ENCODE measurements at places on chromosomes 4 and X.

- DNase-seq = no peak
These were observed 31.1 kb downstream of the NHSL2 start for GRCh38 chrX:71941776-71942175.

DNA sequence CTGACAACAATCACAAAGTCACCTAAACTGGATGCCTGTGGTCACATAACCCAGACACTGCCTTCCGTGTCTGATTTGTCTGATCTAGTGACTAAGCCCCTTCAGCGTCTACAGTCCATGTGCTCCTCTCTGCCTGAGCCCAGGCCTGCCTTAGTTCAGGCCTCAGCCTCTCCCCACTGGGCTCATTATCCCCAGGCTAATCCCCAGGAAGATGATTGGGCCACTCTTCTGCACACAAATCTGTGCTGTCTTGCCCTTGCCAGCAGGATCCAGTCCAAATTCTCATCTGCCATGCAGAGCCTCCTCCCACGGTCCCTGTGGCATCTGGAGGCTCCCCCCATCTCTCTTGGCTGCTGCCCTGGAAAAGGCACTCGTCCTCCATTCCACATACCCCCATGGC, 96.5 kb downstream of the SLC2A9 start:
- DNase-seq = peak; percentile 64

- peak; percentile 42 for DNase-seq
These were observed 84.0 kb upstream of the TBC1D9 start for GRCh38 chr4:140839888-140840790.

DNA sequence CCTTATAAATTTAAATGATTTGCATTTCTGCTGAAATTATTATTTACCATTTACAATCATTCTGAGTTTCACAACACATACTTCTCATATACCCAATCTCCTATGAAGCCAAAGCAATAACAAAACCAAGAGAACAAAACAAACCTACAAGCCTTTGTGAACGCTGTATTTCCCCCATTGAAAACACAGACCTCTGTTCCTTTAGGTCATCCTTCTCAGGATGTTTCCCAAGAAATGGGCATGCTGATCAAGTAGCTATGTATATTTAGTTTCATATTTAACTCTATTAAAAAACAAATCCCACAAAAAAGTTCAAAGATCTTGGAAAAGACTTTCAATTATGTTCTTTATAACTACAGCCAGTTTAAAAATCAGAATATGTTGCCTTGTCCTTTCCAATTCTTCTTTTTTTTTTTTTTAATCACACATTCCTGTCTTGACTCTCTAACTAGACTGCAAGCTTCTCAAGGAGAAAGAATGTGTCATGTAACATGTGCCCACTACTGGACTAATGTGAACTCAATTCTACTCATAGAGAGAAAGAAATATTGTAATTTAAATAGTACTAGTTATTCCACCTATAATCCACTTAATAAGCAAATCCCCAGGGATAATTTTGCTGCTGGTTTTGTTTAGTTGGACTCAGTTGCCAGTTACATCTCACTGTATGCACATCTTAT, 84.3 kb upstream of the PRSS48 start:
- DNase-seq = no peak

- DNase-seq = no peak
These were observed 29.5 kb upstream of the XIAP start for GRCh38 chrX:123830309-123830708.

DNA sequence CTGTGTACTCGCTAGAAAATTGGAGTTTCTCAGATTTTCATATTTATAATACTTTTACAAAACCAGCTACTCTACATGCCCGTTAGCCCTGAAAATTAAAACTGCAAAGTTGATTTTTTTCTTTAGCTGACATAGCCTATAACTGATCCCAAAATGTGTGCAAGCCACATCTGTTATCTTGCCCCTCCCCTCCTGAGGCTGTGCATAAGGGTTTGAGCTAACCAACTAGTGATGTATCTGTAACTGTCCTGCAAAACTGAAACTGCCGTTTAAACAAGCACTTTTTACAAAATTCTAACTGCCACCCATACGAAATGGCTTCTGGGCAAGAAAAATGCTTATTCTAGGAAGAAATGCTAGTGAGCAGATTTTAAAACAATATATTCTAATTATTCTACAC, 59.1 kb downstream of the EDNRA start:
- no peak for DNase-seq

GRCh38 chrX:150581093-150581775, 12.8 kb downstream of the MTM1 start:
- DNase-seq = no peak

DNA sequence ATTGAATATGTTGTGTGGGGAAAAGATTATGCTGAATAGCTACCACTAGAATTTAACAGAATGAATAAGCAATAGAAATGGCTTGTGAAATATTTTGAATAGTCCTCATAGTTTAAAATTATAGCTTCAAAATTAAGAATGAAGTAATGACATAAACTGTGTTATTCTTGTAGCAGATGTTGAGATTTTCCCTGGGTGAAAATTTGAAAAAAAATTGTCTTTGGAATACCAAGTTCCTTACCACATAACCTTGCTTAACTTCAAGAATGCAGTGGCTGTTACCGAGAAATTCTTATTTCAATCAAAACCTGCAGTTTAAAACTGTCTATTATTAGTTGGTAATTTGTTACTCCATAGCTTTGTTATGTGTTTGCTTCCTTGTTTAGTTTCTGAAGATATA, 1268.6 kb downstream of the RAPGEF2 start:
- no peak for DNase-seq

GRCh38 chr4:166143227-166143626, 270.2 kb downstream of the TLL1 start:
- no peak for DNase-seq

Measured in NCI-H82 (cell line).